ENCODE measurements at places on chromosomes 11 and 22. TPM values are rescaled to one million over a fixed set of nuclear protein-coding genes. Genes with fewer than 3 reads are reported as not detected.

GRCh38 chr11:45073685-45074141, 72.7 kb upstream of the PRDM11 start:
- H3K27ac ChIP-seq: no peak overlapping the region
- no peaks in the 10 kb centered on the region for H3K4me1 ChIP-seq
- no peak for DNase-seq
- no peaks in the 10 kb centered on the region for H3K36me3 ChIP-seq

DNA sequence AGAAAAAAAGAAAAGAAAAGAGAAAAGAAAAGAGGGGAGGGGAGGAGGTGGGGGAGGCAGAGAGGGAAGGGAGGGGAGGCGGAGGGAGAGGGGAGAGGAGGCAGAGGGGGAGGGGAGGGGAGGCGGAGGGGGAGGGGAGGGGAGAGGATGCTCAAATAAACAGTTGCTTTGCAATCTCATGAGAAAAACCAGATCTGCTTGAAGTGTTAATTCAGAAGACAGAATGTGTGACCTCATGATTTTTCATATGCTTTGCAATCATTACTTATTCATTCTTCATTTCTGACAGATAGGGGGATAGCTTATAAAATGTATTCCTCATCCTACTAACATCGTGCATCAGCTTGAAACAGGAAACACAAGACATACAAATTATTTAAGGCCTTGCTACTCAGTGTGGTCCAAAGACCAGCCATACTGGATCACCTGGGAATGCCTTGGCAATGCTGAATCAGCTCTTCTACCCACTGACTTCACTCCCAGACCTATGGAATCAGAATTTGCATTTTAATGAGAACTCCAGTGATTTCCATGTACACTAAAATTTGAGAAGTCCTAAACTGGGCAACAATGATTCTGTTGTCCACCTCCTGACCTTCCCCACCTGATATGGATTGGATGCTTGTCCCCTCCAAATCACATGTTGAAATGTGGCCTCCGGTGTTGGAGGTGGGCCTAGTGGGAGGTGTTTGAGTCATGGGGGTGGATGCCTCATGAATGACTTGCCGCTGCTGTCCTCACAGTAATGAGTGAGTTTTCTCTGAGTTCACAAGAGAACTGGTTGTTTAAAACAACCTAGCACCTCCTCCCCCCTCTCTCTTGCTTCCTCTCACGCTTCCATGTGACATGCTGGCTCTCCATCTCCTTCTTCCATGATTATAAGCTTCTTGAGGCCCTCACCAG, 69.2 kb downstream of the CCDC34 start:
- no peak overlapping the region for H3K27ac ChIP-seq
- H3K4me1 ChIP-seq: no peaks in the 10 kb centered on the region
- no peaks in the 10 kb centered on the region for H3K27me3 ChIP-seq
- no peak overlapping the region for H3K4me3 ChIP-seq
- H3K36me3 ChIP-seq: no peaks in the 10 kb centered on the region

- H3K4me1 ChIP-seq: peaks cover 16% of the 10 kb centered on the region
- DNase-seq: peak; percentile 79
- H3K27me3 ChIP-seq: peaks cover 22% of the 10 kb centered on the region
Measured at GRCh38 chr11:64675450-64676260, 47.3 kb downstream of the NRXN2 start.

GRCh38 chr11:77748266-77748665, 72.3 kb downstream of the RSF1 start:
- H3K27ac ChIP-seq: no peak overlapping the region
- no peak for DNase-seq
- H3K36me3 ChIP-seq: no peaks in the 10 kb centered on the region
- no peaks in the 10 kb centered on the region for H3K4me1 ChIP-seq

DNA sequence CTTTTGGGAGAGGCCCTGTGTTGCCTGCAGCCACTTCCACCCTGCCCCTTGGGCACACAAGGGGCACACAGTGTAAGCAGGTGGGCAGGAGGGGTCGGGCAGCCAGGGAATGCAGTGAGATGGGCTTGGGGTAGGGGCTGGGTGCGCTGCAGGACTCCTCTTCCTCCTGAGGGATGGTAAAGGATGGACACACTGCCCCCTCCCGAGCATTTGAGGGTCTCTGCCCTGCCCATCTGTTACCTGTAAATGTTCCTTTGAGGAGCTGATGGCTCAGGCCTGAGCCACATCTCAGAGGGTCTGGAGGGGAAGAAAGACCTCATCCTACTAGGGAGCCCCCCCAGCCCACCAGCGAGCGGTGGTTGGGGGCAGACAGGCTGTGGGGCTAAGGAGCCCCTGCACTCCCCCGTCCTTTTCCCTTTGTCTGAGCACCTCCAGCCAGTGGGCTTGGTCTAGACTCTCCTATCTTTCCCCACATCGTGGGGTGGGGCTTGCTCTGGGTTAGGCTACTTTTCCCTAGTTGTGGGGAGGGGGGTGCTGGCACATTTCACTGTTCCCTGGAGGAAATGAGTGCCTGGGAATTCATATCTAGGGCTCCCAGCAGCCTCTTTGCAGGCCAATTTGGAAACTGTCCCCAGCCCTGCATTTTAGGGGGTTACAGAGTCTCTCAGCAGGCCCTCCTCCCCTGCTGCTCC, 1.7 kb upstream of the TSSC4 start:
- H3K4me3 ChIP-seq: no peak overlapping the region
- peaks cover 47% of the 10 kb centered on the region for H3K36me3 ChIP-seq
- H3K27ac ChIP-seq: peak overlapping the region; percentile 83
- H3K27me3 ChIP-seq: no peaks in the 10 kb centered on the region
- H3K4me1 ChIP-seq: peaks cover 16% of the 10 kb centered on the region

DNA sequence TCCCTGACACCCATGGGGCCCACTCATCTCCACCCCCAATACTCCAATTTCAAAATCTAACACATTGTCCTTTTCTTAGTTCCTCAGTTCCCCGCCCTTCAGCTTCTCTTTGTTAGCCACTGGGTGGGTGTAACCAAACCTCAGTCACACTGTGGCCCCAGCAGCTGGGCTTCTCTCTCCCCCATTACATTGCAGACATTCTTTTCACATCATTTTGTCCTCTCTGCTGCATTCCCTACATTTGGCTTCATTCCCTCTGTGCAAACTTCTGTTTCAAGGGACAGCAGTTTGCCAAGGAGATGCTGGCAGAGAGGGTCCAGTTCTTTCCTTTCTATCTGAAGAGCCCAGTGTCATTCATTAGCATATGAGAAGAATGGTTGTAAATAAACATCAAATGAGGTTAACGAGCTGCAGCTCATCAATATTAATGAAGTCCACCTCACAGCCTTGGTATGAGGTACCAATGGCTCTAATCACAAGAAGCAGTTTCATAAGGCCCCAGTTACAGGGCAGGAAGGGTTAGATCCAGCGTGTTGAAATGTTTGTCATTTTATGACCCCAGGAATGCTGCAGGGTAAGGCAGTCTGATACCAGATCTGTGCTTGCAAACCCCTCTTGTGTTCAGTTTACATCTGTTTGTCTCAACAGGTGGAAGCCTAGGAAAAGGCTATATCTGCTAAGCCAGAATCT, 72.3 kb downstream of the ARFGAP2 start:
- H3K27me3 ChIP-seq: no peaks in the 10 kb centered on the region
- peaks cover 17% of the 10 kb centered on the region for H3K4me1 ChIP-seq
- H3K27ac ChIP-seq: no peak overlapping the region
- peak; percentile 24 for DNase-seq

GRCh38 chr11:59756558-59756840, 1.3 kb downstream of the STX3 start:
- peak overlapping the region; percentile 88 for H3K4me3 ChIP-seq
- H3K4me1 ChIP-seq: peaks cover 2% of the 10 kb centered on the region
- no peak for DNase-seq
- H3K36me3 ChIP-seq: no peaks in the 10 kb centered on the region

- H3K4me1 ChIP-seq: no peaks in the 10 kb centered on the region
- DNase-seq: no peak
- no peak overlapping the region for H3K27ac ChIP-seq
- no peaks in the 10 kb centered on the region for H3K36me3 ChIP-seq
Measured at GRCh38 chr11:76276046-76276780, 69.9 kb upstream of the WNT11 start.

DNA sequence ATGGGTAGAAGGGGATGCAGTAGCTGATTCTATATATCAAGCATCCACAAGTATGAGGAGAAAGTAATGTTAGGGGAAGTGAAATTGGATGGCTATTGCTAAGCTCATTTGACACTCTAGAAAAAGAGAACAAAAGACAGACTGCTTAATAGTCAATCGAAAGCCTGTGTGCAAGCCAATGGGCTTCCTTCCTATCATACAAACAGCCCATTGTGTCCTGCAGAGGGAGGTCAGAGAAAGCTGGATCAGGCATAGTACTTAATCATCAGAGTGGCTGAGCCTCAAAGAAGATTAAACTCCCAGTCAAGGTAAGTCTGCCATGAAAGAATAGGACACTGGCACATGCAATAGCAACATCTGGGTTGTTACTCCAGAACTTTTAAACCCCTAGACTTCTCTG, 50.9 kb upstream of the PGR start:
- no peaks in the 10 kb centered on the region for H3K27me3 ChIP-seq
- DNase-seq: no peak
- no peak overlapping the region for H3K27ac ChIP-seq

- no peaks in the 10 kb centered on the region for H3K27me3 ChIP-seq
Measured at GRCh38 chr11:126993599-126993998, 7.0 kb downstream of the KIRREL3 start.

- peak; percentile 8 for DNase-seq
- H3K36me3 ChIP-seq: no peaks in the 10 kb centered on the region
- no peaks in the 10 kb centered on the region for H3K4me1 ChIP-seq
- H3K4me3 ChIP-seq: no peak overlapping the region
- no peaks in the 10 kb centered on the region for H3K27me3 ChIP-seq
Measured at GRCh38 chr11:80841675-80842074, 1400.8 kb upstream of the TENM4 start.

DNA sequence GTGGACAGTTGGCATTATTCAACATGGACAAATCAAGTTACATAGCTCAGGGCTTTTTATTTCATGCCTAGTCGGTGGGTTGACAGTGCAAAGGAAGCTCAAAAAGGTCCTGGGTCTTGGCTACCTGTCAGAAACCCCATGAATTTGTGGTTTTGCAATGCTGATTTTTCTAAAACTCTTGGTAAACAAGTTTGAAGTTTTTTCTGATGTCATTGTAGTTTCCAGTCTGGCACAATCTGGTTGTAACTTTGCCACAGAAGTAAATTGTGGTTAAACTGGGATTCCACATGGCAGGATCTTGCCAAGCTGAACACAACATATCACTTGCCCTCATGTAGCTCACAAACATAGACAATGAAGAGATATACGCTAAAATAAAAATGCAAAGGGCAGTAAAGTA, 100.8 kb downstream of the EHF start:
- no peaks in the 10 kb centered on the region for H3K36me3 ChIP-seq
- no peaks in the 10 kb centered on the region for H3K27me3 ChIP-seq
- no peak overlapping the region for H3K4me3 ChIP-seq
- no peak overlapping the region for H3K27ac ChIP-seq
- peak; percentile 14 for DNase-seq

Gene MOGAT2
- not detected for total RNA-seq

Gene B4GALNT4
- total RNA-seq: 1.8 TPM

Gene NLRP6
- total RNA-seq: not detected

Gene C11orf52
- total RNA-seq: 0.51 TPM

Gene ZP1
- total RNA-seq: under 0.01 TPM
